ENCODE measurements at places on chromosomes 2 and 18.

DNA sequence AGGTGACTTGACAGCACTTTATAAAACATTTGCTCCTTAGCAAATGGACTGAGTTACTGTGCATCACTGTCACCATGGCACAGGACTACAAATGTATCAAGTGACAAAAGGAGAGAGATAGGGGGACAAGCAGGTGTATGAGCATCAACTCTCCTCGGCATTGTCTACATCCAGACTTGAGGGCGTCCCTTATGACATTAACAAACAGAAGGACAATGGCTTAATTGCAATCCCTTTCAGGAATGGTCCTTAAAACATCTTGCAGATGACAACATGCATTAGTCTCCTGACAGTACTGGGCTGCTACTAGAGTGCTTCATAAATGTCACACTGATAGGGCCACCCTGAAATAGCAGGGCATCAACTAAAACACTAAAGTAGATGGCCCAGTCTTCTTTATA lies 198.8 kb downstream of the PDE1A start:
- no peak for DNase-seq

DNA sequence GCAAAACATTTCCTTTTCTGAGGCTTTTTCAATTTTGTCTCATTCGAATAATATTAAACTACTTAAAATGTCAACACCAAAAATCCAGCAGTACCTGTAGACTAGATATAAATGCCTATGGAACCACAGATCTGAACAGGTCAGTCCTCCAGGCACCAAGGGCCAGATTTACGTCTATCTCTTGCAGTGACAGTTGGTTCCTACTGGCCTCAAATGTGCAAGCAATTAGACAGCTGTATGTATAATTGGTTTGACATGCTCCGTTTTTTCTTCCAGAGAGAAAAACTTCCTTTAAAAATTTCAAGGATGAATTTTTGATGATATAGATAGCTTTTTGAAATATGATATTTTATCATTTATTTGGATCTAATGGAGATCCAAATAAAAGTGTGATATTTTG lies 443.8 kb upstream of the POU3F3 start:
- no peak for DNase-seq

GRCh38 chr2:54664238-54664786 lies 59.1 kb upstream of the EML6 start:
- no peak for DNase-seq

GRCh38 chr2:70995426-70995729 lies 705 bp upstream of the TEX261 start:
- peak; percentile 63 for DNase-seq

DNA sequence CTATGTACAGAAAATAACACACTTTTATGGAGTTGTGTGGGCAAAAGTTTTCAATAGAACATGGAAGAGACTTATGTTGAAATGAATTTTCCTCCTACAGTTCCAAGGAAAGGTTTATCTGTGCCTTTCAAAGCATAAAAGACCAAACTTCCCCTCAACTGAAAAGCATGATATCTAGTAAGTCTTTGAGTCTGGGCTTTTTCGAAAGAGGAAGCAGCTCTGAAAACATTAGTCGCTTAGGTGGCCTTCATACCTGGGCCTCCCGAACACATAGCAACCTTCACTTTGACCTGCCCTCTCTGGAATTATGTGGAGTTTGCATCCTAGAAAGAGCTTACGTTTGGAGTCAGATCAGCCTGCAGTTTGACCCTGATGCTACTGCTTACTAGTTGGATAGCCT lies 4.8 kb upstream of the CAPN14 start:
- DNase-seq, result no peak

- DNase-seq, result no peak
Measured at GRCh38 chr2:238103465-238104225, 3.5 kb downstream of the ESPNL start.

DNA sequence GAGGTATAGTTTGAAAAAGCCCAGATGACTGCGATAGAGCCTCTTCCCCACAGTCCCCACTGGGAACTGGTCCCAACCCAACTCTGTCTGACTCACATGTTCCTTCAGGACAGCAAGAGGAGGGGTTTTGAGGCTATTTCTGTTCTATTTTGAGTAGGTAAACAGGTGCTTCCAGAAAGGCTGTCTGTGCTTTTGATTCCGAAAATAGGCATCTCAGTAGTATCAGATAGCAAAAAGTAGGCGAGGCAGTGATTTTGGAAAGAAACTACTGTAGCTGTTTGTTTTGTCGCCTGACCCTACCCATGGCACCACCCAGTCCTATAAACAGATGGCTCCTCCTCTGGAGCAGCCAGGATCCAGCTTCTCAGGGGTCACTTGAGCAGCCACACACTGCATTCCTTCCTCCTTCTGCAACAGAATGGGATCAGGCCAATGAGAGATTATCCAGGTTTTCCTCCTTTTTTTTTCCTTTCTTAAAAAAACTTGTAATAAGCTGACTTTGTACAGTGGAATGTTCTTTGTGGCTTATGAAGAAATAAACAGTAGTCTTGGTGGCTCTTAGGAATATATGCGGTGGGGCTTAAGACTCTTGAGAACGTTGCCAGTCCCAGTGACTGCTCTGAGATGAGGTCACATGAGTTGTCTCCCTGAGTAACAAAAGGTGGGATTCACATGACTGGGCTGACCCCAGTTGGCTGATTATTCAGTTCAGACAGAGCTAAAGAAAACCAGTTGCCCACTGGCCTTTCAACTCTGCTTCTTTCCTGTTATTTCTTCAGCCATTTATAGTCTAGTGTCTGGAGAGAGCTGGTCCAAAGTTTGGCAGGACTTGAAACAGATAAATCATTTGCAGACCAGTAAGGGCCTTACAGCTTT lies 98.6 kb downstream of the KCNS3 start:
- no peak for DNase-seq

- no peak for DNase-seq
Measured at GRCh38 chr2:25304826-25305596, 36.7 kb downstream of the DNMT3A start.

DNA sequence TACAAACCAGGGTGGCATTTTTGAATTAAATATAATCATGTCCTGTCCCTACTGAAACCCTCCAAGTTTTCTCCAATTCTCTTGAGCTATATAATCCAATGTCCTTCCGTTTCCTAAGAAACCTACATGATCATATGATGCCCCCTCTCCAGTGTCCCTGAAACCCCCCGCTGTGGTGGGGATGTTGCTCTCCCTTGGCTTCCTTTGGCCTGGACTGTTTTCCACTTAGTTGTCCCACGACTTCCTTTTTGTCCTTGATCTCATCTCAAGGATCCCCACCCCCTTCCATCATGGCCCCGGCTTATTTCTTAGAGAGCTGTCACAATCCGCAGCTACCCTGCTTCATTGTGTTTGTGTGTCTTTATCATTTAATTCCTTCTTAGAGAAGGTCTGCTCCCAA lies 43.8 kb downstream of the TMEM18 start:
- no peak for DNase-seq

DNA sequence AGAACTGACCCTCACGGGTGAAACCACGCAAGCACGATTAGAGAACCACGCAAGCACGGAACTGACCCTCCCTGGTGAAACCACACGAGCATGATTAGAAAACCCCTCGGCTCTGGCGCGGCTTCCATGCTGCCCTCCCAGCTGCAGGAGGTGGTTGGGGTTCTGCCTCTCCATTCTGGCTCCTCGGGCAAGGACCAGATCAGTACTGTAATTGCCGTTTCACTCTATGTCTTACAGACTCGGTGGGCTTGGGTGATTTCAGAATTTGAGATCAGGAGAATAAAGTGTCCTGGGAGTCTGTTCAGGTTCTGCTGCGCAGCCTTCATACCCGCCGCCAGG lies 58.3 kb upstream of the KCNG2 start:
- DNase-seq, result no peak

DNA sequence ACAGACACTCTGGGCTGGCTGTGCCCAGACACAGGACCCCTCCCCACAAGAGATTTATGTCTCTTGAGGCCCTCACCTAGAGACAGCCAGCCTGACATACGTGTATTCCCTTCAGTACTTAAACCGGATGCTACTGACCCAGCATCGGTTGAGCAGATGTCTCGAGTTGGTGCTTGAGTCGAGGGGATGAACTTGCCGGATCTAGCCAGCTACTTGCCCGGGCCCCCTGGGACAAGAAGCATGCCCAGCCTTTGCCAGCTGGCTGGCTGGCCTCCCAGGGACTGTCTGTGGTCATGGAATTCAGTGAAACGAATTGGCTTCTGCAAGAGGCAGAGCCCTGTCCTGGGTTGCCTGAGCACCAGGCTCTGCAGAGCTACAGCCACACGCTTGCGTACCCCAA lies 36.0 kb downstream of the DNMT3A start:
- DNase-seq, result no peak

GRCh38 chr2:241814393-241814642 lies 5.3 kb downstream of the NEU4 start:
- no peak for DNase-seq

GRCh38 chr2:240369801-240370585 lies 65.5 kb upstream of the GPC1 start:
- no peak for DNase-seq

GRCh38 chr2:165795011-165795410 lies 964 bp upstream of the GALNT3 start:
- no peak for DNase-seq

All from stimulated activated CD4-positive, alpha-beta T cell treated with anti-CD3 and anti-CD28 coated beads, Interleukin-15, amount 100 ng/mL, for 24 hours (primary cell).